Pancreas (tissue), 10 donors: ENCODE measurements at places on chromosomes 1 and 21.

DNA sequence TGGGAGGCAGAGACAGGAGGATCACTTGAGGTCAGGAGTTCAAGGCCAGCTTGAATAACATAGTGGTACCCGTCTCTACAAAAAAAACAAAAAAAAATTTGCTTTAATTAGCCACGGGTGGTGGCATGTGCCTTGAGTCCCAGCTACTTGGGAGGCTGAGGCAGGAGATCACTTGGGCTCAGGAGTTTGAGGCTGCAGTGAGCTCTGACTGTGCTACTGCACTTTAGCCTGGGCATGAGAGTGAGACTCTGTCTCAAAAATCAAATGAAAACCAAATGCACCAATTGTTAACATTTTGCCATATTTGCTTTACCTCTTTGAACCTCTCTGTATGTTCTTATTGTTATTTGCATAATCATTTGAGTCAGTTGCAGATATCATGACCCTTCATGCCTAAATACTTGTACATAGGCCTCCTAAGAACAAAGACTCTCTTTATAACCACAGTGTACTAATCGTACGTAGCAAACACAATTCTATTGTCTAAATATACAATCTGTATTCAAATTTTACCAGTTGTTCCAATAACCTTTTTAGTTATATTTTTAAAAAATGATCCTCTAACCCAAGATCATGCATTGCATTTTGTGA is 8.5 kb upstream of the NID1 start:
- H3K4me1 ChIP-seq, result no peaks in the 10 kb centered on the region
- no peak overlapping the region for H3K4me3 ChIP-seq
- DNase-seq, result no peak
- no peaks in the 10 kb centered on the region for H3K36me3 ChIP-seq
- no peak overlapping the region for H3K27ac ChIP-seq

- H3K27me3 ChIP-seq, result no peaks in the 10 kb centered on the region
- no peak overlapping the region for H3K4me3 ChIP-seq
- no peak for DNase-seq
Observed at GRCh38 chr1:180507795-180508724, 5.7 kb upstream of the ACBD6 start.

DNA sequence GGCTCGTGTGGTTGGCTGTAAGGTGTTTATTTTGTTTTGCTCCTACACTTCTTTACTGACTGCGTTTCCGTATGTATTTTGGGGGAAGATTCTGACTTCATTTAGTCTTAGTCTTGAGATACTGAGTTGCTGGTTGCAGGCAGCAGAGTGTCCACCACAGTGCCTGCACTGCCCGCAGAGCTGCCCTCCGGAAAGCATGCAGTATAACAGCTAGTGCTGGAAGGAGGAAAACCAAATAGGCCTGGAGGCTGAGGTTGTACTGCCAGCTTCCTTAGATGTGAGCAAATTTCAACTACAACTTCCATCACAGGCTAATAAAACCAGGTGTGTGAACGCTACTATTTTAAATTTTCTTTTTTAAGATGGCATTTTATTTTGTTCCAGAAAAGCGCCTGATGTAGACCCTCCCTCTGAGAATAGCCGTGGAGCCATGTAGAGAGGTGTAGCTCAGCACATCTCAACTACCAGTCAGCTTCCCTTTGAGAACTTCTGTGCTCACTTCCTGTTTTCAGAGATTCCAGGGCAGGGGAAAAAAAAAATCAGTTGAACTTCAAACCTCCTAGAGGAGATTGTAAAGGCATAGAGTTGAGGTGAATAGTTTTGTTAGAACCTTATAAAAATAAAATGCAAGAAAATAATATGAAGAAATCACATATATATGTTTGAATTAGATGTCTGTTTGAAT is 17.6 kb downstream of the LMO4 start:
- H3K27me3 ChIP-seq, result no peaks in the 10 kb centered on the region
- no peak for DNase-seq
- H3K27ac ChIP-seq, result no peak overlapping the region
- no peaks in the 10 kb centered on the region for H3K4me1 ChIP-seq

- no peaks in the 10 kb centered on the region for H3K36me3 ChIP-seq
- no peak overlapping the region for H3K4me3 ChIP-seq
- H3K27ac ChIP-seq, result no peak overlapping the region
- no peaks in the 10 kb centered on the region for H3K4me1 ChIP-seq
Observed at GRCh38 chr1:159012495-159012894, 2.8 kb downstream of the IFI16 start.

- no peaks in the 10 kb centered on the region for H3K4me1 ChIP-seq
- H3K27me3 ChIP-seq, result no peaks in the 10 kb centered on the region
- no peak overlapping the region for H3K27ac ChIP-seq
- no peak for DNase-seq
Observed at GRCh38 chr1:215523128-215523861, 43.8 kb upstream of the KCTD3 start.

- DNase-seq, result no peak
- no peaks in the 10 kb centered on the region for H3K27me3 ChIP-seq
- peak overlapping the region; percentile 69 for H3K27ac ChIP-seq
Observed at GRCh38 chr1:117590273-117590925, 15.4 kb upstream of the TENT5C start.
